ENCODE measurements at places on chromosomes 12 and 14. TPM values are rescaled to one million over a fixed set of nuclear protein-coding genes. Genes with fewer than 3 reads are reported as not detected.

DNA sequence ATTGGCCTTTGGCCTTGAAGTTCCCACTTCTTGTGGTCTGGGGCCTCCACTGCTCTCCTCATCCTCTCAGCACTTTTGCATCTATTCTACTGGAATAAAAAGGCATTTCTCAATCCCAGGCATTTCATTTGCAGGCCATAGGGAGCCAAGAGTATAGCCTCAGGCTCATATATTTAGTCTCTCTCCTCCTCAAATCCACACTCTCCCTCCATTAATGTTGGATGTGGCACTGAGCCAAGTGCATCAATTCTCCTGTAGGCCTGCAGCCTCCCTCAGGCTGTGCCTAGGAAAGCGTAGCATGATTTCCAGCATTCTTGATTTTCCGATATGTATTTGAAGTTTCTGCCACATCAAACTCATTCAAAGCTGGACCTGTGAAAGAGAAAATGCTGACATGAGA is 211.5 kb upstream of the CPNE8 start:
- DNase-seq: no peak

DNA sequence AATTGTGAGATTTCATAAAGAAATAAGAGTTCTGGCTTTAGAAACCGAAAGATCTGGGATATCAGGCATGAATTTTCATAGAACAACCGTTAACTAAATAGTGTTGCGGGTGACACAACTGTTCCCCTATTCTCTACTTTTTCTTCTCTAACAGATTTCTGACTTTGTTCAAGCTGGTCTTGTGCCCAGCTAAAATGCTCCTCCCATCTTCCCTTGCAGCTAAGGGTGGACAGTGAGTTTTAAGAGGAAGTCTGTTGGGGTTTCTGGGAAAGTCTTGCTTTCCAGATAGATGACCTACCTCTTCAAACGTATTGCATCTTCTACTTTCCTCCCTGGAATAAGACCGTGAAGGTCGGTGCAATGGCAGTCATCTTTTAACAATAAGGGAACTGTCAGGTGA is 18.7 kb downstream of the CCDC63 start:
- DNase-seq: no peak

GRCh38 chr14:74763803-74764531 is 851 bp downstream of the YLPM1 start:
- peak; percentile 3 for DNase-seq

GRCh38 chr12:132023658-132024057 is 73.9 kb downstream of the EP400 start:
- DNase-seq: no peak

Gene PTPRQ
- not detected for total RNA-seq

DNA sequence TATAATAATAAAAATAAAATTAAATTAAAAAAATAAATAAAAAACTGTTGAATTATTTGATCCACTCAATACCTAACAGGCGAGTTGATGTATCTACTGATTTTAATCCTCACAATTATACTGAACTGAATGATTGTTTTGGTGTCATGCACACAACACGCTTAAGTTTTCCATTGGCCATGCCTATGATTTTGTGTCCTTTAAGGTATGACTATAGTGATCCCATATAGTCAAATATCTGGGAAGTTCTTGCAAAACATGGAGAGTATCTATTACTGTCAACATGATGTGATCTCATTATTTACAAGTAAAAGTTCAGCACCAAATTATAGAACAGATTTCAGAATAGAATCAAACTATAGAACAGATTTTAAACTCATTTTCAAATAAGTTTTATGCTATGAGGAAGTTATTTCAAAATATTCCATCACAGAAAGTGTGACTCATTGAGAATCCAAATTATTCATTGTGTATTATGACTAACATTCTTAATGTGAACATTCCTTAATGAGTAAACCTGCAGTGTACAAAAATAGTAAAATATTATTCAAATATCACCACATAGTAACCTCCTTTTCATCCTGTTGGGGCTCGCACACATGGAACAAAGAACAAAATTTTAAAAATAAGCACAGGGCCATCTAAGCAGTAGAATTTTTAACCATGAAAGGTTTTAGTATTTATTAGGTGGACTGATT is 190.4 kb downstream of the SLC25A21 start:
- peak; percentile 27 for DNase-seq

GRCh38 chr14:36212577-36212976 is 36.1 kb upstream of the PTCSC3 start:
- DNase-seq: no peak

GRCh38 chr14:33477797-33478196 is 473.1 kb downstream of the EGLN3 start:
- no peak for DNase-seq

GRCh38 chr12:47889040-47889439 is 15.8 kb downstream of the VDR start:
- DNase-seq: no peak

DNA sequence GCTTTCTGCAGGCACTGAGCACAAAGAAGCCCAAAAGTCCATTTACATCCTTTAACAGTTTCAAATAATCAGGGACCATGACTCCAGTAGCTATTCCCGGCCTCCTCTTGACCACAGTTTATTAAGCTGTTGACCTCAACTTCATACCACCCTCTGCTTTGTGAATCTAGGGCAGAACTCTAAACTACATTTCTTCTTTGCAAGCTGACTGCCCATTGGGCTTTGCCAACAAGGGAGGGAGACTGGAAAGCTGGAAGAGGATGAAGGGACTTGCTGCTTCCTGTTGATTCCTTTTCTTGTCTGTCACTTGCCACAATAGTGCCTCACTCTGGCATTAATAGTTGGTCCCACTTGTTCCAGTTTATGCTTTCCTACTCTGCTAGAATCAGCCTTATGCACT is 2.7 kb downstream of the CGRRF1 start:
- no peak for DNase-seq

Gene SLC4A8
- 2.4 TPM for total RNA-seq

DNA sequence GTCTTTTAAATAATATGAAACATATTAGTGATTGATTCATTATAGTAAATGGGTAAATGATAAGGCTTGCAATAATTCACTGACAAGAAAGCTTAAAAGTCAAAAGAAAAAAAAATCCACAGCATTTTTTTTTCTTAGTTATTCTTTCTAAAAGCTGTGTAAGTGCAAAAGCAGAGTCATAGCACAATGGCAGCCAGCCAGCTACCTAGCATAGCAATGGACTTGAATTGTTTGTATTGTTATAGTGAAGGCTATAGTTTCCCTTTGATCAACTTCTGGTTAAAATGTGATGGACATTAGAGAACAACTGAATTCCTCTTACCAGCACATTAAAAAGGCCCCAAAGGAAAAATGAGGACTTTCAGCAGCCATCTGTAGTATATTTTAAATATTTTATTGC is 232.1 kb downstream of the NAV3 start:
- DNase-seq: peak; percentile 46

GRCh38 chr12:24555730-24556129 is 393.2 kb downstream of the BCAT1 start:
- no peak for DNase-seq

Gene ITGA7
- total RNA-seq: 1.3 TPM

DNA sequence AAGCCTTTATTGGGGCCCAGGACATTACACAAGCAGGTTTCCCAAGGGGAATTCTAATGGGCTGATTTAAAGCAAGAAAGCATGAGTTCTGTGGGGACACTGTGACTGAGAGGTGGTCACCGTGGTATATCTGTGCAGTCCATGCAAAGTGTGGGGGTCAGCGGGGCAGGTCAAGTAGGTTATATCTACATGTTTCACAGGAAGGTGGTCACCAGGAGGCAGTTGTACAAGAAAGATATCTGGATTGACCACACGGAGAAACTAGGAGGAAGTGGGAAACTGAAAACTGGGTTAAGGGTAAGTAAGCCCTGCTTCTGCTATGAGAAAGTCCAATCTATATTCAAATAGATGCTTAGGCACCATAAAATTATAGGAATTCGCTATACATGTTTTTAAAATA is 77.8 kb upstream of the CNOT2 start:
- DNase-seq: no peak

Gene EFS
- not detected for total RNA-seq

- DNase-seq: no peak
Observed at GRCh38 chr12:81077329-81077685, 572 bp upstream of the ACSS3 start.

Gene AMN
- not detected for total RNA-seq

Gene MMP17
- total RNA-seq: 15.6 TPM

- no peak for DNase-seq
Observed at GRCh38 chr12:45518291-45519235, 210.9 kb upstream of the ARID2 start.

DNA sequence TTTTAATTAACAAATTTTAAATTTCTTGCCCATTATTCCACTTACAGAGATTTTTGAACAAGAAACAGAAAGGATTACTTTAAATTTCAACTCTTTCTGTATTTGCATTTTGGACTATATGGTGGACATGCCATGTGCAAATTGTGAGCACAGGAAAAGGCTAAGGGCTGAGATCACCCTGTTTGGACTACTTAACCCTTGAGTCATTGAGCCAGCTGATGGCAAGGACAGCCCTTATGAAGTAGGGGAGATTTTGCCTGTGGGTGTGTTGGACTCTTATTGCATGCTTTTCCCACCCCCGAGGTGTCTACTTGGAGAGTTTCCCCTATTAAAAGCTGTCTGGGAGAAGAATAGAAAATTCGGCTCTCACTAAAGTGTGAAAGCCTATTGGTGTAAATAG is 17.2 kb downstream of the DERA start:
- peak; percentile 85 for DNase-seq

DNA sequence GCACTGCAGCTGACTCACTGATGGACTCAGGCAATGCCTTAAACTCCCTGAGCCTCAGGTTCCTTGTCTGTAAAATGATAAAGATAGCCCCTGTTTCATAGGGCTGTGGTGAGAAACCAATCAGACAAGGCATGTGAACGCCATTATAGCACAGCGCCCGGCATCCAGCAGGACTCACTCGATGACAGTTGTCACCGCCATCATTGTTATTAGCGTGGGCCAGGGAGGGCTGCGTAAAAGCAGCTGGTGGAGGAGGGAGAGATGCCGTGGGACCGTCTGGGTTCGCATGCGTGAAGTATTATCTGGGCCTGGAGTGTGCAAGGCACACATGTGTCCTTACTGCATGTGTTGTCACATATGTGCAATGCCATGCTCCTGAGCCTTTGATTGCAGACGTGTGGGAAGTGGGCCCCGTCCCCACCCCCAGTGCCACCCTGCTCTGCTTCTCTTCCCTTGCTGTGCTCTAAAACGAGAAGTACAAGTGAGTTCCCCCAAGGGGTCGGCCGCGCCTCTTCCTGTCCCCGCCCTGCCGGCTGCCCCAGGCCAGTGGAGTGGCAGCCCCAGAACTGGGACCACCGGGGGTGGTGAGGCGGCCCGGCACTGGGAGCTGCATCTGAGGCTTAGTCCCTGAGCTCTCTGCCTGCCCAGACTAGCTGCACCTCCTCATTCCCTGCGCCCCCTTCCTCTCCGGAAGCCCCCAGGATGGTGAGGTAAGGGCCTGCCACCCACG is at the start of gene PTPN6:
TSS of gene PTPN6 (plus strand) at position 546 of the 730 bp plus-strand sequence. CDS start at position 703, 157 bp downstream.
- DNase-seq: no peak

DNA sequence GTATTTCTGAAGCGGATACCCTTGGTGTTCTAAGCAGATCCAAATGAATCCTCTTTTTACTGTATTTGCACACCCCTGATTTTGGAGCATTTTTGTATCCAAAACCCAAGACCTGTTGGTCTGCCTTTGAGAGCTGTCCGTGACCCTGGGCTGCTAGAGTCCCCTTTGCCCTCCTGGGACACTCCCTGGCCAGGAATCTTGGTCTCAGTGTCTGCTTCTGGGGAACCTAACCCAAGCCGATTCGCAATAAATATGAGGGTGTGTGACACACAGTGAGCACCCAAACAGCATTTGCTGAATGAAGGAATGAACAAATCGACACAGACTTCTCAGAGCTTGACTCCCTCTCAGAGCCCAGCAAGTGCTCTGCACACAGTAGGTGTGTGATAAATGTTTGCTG is 92.9 kb downstream of the SCARB1 start:
- no peak for DNase-seq

Gene LRP6
- total RNA-seq: 21.2 TPM

- DNase-seq: no peak
Observed at GRCh38 chr14:100530270-100531072, 56.7 kb downstream of the BEGAIN start.

DNA sequence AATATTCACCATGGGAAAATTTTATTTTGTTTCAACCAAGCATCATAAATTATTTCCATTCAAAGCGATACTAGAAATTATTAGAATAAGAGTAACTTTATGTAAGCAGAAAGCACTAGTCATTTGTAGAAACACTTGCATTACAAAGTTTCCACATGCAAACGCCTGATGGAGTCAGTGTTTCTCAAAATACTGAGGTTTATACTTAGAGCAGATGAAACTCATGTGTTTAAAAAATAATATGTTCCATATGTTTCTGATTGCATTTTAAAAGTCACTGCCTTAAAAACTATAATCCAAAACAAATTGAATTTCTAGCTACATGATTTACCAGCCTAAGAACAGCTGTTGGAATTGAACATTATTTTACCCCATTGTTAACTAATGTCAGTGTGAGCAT is 1246.4 kb downstream of the SLC16A7 start:
- no peak for DNase-seq

DNA sequence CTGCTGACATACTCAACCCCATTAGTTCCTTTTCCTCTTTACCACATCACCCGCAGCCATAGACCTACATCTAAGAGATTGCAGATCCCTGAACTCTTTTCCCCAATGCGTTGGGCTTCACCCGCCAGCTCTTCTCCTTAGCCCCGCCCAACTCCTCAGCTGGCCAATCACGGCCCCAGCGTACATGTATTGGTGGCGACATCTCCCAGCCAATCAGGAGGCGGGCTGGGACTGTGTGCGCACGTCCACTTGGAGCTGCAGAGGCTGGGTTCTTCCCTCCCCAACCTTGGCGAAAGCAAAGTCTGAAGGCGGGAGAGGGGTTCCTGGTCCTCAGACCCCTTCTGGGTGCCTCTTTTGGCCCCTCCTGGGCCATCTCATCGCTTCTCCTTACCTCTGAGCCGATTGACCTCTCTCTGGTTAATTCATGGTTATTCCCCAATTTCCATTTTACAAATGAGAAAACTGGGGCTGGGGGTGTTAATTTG is 11.0 kb downstream of the PDE1B start:
- DNase-seq: peak; percentile 61

DNA sequence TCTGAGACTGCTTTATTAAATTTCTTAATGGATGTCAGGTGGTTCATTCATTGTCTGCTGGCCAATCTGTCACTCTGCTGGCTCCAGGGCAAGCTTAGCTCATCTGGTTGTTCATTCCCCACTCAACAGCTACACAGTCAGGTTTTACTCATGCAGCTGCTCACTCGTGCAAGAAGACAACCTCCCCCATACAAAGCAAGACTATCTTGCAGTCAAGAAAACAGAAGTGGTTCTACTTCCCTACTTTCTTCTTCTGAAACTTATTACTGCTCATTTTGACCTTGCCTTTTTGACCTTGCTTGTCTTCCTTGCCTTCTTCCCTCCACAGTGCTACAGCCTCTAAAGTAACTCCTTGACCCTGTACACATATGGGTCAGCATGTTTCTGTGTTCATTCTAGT is 277.9 kb downstream of the SSPN start:
- DNase-seq: peak; percentile 6

Gene CRADD
- 21.5 TPM for total RNA-seq

DNA sequence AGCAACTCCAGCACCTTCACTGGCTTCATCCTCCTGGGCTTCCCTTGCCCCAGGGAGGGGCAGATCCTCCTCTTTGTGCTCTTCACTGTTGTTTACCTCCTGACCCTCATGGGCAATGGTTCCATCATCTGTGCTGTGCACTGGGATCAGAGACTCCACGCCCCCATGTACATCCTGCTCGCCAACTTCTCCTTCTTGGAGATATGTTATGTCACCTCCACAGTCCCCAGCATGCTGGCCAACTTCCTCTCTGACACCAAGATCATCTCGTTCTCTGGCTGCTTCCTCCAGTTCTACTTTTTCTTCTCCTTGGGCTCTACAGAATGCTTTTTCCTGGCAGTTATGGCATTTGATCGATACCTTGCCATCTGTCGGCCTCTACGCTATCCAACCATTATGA is 6.8 kb downstream of the OR11G2 start:
- no peak for DNase-seq
